Smooth muscle cell of bladder (primary cell): ENCODE measurements at places on chromosomes 12 and 14. TPM values are rescaled to one million over a fixed set of nuclear protein-coding genes. Genes with fewer than 3 reads are reported as not detected.

Gene PRH2
- 0.14 and 0.18 TPM in 2 replicates for total RNA-seq

Gene CERS5
- 30.6 and 40.0 TPM in 2 replicates for total RNA-seq

Gene TC2N
- total RNA-seq: 0.28 and 0.65 TPM in 2 replicates

Gene GPD1
- total RNA-seq: not detected in 2 replicates

Gene SOAT2
- total RNA-seq: 0.09 TPM in 1 of 2 replicates, not detected in the other
